C1 segment of cervical spinal cord (tissue), 14 donors: ENCODE measurements at places on chromosomes 3 and 15.

GRCh38 chr3:66338927-66339326 lies 118.1 kb downstream of the SLC25A26 start:
- DNase-seq = no peak

GRCh38 chr3:26639339-26639738 lies 16.8 kb downstream of the LRRC3B start:
- DNase-seq = no peak

DNA sequence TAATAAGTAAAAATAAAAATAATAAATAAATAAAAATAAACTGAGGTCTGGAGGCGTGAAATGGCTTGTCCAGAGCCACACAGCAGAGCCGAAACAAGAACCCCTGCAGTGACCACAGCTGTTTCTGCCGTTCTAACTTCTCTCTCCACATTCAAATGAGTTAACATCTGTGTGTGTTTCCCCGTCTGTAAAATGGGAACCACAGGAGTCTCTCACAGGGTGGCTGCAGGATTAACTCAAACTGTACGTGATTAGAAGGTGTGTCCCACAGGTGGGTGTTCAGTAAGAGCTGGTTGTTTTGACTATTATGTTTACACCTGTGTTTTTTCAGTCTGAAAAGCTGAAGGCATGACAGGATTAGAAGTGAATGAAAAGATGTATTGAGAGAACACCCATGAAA lies 27.0 kb upstream of the MUC4 start:
- DNase-seq = no peak

GRCh38 chr3:5465183-5465582 lies 277.7 kb downstream of the EDEM1 start:
- no peak for DNase-seq

- no peak for DNase-seq
Observed at GRCh38 chr3:106673926-106674569, 703.2 kb upstream of the CCDC54 start.
